Panc1 (cell line): ENCODE measurements at places on chromosomes 2 and 18. TPM values are rescaled to one million over a fixed set of nuclear protein-coding genes. Genes with fewer than 3 reads are reported as not detected.

DNA sequence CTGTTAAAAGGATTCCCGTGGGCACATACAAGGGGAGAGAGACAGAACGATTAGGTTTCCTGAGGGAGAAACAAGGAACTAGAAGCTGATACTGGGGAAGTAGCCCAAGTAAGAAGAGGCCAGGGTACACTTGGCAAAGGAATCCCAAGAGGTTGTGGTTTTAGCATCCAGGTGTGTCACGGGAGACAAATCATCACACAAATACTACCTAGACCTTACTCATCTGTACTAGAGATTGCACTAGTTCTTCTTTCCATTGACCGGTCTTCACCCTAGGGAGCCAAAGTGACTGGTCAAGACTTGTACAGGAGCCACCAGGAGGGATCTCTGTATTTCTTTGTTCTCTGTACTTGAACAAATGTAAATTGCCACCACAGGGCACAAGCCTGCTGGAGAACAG is 14.2 kb upstream of the NR4A2 start:
- no peaks in the 10 kb centered on the region for H3K27me3 ChIP-seq
- peaks cover 5% of the 10 kb centered on the region; the same call in 1 of the 2 replicates for H3K4me1 ChIP-seq
- DNase-seq = no peak
- no peak overlapping the region for H3K4me3 ChIP-seq
- H3K36me3 ChIP-seq = no peaks in the 10 kb centered on the region

Gene OTOS
- not detected for total RNA-seq

DNA sequence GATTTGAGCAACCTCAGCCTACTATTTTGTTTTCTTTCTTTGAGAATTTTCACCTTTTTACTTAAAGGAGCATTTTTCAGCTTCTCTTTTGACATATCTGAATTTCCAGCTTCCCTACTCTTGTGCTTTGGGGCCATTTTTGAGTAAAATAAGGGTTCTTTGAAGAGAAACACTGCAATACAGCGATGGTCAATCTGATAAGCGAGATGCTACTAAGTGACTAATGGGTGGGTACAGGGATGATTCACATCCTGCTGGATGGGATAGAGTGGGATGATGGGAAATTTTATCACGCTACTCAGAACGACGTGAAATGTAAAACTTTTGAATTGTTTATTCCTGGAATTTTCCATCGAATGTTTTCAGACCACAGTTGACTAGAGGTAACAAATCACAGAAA is 211.5 kb downstream of the TMEM247 start:
- H3K4me1 ChIP-seq = no peaks in the 10 kb centered on the region
- no peak overlapping the region for H3K27ac ChIP-seq
- no peaks in the 10 kb centered on the region for H3K27me3 ChIP-seq
- no peak for DNase-seq

Gene KIAA2012
- not detected for total RNA-seq

DNA sequence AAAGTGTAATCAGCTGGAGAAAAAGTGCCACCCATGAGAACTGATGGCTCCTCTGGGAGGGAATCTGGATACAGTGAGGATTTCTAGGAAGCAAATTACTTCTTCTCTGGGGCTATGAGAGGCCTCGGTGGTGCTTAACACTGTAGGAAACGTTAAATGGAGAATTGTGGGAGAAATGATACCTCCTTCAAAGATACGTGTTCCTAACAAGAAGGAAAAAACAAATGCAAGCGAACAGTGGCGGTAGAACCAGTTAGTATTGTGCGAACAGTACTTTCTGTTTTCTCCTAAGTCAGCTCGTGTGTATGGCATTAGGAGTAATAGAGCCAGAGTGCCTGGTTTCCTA is 587 bp upstream of the MTIF2 start:
- DNase-seq = no peak
- H3K27me3 ChIP-seq = no peaks in the 10 kb centered on the region
- H3K27ac ChIP-seq = peak overlapping the region; percentile 99
- H3K4me1 ChIP-seq = peaks cover 9% of the 10 kb centered on the region; the same call in 1 of the 2 replicates

- H3K27me3 ChIP-seq = peaks cover 4% of the 10 kb centered on the region; the same call in 1 of the 2 replicates
- no peaks in the 10 kb centered on the region for H3K4me1 ChIP-seq
- no peak overlapping the region for H3K4me3 ChIP-seq
- no peak for DNase-seq
- H3K27ac ChIP-seq = no peak overlapping the region
Measured at GRCh38 chr18:63271881-63272299, 47.7 kb downstream of the BCL2 start.

- H3K27ac ChIP-seq = peak overlapping the region; percentile 62; the same call in 1 of the 2 replicates
- H3K27me3 ChIP-seq = no peaks in the 10 kb centered on the region; the same call in 1 of the 2 replicates
- peaks cover 27% of the 10 kb centered on the region for H3K4me1 ChIP-seq
- no peak for DNase-seq
Measured at GRCh38 chr2:64773461-64774118, 119.9 kb upstream of the SERTAD2 start.

GRCh38 chr2:102486941-102487702 is 14.1 kb downstream of the SLC9A4 start:
- no peak overlapping the region for H3K4me3 ChIP-seq
- H3K27me3 ChIP-seq = no peaks in the 10 kb centered on the region
- H3K27ac ChIP-seq = no peak overlapping the region
- DNase-seq = no peak
- no peaks in the 10 kb centered on the region for H3K36me3 ChIP-seq
- H3K4me1 ChIP-seq = no peaks in the 10 kb centered on the region

Gene VIL1
- 0.18 TPM for total RNA-seq

GRCh38 chr18:79954791-79955190 is 3.3 kb upstream of the SLC66A2 start:
- H3K4me3 ChIP-seq = no peak overlapping the region
- no peaks in the 10 kb centered on the region for H3K27me3 ChIP-seq
- no peak overlapping the region for H3K27ac ChIP-seq
- no peaks in the 10 kb centered on the region for H3K36me3 ChIP-seq
- H3K4me1 ChIP-seq = peaks cover 30% of the 10 kb centered on the region
- DNase-seq = no peak

DNA sequence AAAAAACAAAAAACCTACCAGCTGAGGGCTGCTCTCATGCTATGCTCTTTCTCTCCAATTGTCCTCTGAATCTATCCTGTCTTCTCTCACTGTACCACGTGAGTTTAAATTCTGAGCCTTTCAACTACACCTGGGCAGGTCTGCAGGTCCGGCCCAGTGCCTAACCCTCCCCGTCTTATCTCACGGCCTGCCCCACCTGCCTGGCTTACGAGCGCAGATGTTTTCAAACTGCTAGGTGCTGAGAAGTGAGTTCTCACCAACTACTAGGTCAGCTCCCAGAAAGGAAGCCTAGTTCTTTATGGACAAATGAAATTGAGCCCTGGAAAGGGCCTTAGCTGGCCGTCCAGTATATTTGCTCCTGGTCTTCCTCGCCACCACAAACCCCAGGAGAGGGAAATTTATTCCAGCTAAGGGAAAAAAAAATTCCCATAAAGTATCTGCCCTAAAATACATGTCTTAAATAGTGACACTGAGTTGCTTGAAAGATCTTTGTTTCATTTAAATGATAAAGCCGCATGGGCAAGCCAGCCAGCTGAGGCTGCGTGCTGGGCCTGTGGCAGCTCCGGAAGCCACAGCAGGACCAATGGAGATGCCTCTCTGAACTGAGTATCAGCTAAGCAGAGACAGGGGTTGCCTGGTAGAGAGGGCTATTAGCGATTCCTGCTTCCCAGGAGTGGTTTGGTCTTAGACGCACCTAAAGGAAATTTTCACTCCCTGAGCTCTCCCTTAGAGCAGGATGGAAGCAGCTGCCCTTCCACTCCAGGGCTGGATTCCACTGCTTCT is 92.5 kb upstream of the NCK2 start:
- no peak overlapping the region for H3K4me3 ChIP-seq
- H3K36me3 ChIP-seq = no peaks in the 10 kb centered on the region
- H3K27ac ChIP-seq = no peak overlapping the region
